Hypothalamus (tissue), 51 donors: ENCODE measurements at places on chromosomes 16 and 17.

DNA sequence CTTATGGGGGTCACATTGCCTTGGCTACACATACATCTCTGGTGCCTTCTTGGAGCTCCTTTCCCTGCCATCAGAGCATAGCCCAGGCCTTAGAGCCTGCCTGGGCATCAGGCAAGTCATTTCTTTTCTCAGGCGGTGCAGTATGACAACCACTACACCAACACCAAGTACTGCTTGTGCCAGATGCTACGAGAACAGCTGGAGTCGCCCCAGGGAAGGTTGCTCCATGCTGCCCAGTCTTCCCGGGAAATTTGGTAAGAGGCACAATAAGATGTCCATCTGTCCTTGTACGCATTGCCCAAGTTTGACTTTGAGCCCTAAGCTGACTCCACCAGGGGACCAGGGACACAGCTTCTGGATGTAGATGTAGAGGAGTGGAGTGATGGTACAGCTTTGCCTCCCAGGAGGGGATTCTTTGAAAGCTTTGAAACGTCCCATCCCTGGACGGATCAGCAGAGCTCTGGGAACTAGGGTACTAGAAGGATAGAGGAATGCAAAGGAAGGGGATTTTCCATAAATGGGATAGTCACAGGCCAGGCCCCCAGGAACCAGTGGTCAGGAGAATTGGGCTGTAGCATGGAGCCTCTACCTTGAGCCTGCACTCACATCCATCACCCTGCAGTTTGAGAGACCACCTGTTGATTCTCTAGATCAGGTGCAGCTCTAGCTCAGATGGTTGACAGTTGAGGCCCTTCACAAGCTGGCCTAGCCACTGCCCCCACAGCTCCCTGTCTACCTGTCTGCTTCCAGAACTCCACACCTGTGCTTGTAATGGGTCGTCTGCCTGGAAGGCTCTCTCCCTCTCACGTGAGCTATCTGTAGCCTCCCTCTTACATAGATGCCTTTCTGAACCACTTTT, 11.0 kb upstream of the NFATC3 start:
- DNase-seq = no peak

- DNase-seq = no peak
Observed at GRCh38 chr17:9002227-9002605, 19.1 kb upstream of the NTN1 start.

DNA sequence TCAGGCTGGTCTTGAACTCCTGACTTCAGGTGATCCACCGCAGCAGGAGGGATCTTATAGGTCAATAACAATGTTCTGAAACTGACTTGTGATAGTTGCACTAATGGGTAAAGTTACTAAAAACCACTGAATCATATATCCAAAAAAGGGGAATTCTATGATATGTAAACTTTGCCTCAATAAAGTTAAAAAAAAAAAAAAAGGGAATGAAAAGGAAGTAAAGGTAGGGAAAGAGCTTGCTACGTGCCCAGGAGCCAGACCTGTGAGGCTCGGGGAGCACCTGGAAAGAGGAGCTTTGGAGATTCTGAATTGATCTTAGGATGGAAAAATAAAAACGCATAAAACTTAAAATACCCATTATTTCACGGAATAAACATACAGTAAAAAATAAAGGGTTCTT, 20.8 kb upstream of the TRAP1 start:
- DNase-seq = no peak

DNA sequence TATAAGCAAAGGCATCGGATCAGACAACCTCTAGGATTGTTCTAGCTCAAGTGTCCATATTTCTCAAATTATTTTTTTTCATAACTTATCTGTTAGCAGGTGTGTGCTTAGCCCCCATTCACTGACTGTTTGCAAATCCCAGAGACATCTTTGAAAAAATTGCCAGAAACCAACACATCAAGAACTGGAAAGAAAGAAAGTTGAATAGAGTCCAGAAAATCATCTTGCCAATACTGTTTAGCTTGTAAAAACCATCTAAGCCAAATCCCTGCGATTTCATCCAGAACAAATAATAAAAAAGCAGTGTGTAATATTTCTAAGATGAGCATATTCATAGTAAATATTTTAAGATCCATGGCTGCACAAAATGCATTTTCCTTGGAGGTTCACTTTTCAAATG, 64.5 kb downstream of the WSCD1 start:
- no peak for DNase-seq

- DNase-seq = no peak
Observed at GRCh38 chr17:62162898-62163297, 97.8 kb upstream of the MED13 start.
